ENCODE measurements at places on chromosomes 6 and 20.

DNA sequence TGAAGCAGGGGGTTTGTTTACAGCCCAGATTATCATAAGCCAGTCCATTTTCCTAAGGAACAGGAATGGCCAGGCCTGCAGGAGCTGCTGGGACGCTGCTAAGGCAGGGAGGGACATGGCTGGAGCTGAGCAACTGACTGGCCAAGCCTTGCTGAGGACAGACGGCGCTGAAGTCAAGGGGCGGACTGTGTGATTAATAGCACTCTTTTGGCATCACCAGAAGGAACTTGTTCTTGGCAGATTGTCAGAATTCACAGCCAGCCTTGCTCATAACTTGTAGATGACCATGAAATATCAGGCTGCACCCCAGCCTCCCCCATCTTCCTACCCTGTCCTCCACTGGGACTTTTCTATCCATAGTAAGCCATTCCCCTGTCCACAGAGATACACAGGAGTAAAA is 218.8 kb upstream of the RNF24 start:
- DNase-seq, result no peak

DNA sequence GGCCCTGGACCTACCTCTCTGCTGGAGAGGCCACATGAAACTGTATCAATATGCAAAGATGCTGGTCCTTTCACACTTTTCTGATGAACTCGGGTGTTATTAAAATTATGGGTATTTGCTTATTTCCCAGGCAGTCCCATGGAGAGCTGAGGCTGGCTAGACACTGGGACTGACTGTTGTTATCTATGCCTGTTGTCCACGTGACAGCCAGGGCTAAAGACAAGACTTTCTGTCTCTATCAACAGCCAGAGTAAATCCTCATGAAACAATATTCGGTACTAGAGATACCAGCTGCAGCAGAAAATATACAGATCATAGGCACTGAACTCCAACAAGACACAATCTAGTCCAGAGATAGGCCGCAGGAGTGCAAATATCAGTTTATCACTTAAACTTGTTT is 236.4 kb downstream of the FOXA2 start:
- DNase-seq, result no peak

DNA sequence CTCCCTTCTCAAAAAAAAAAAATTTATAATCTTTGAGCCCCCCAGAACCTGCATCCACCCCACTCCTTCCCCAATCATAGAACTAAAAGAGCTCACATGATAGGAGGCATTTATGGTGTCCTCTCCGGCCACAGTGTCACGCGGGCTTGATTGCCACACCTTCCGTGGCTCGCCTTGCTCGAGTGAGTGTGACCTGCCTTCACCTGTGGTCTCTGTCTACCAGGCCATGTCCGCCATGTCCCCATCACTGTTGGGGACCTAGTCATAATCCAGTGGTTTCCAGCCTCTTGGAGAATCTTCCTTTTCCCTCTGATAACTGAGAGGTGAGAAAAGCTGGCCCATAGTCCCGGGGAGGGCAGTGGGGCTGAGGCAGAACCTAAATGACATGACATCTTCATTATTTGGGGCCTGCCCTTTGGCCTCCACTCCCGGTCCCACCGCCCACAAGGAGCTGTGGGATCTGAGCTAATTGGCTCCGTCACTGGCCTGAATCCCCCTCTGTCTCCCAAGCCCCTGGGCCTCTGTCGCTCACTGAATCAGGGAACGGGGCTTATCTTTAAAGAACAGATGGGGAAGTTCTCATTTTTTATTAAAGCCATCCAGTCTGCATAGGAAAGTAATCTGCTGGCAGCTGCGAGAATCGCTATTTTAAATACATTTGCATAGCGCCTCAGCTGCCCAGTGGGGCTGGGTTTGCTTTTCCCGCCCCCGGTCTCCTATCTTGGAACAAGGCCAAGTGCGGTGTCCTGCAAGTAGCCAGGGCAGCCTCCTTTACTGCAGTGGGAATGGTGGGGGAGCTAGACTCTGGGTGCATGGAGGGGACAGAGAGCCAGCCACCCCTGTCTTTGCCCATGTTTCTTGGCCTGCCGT is 197.6 kb upstream of the PMEPA1 start:
- no peak for DNase-seq

- no peak for DNase-seq
Measured at GRCh38 chr20:24960302-24960801, 11.3 kb downstream of the CST7 start.

GRCh38 chr6:115677198-115677597 is 383.5 kb downstream of the FRK start:
- DNase-seq, result no peak

DNA sequence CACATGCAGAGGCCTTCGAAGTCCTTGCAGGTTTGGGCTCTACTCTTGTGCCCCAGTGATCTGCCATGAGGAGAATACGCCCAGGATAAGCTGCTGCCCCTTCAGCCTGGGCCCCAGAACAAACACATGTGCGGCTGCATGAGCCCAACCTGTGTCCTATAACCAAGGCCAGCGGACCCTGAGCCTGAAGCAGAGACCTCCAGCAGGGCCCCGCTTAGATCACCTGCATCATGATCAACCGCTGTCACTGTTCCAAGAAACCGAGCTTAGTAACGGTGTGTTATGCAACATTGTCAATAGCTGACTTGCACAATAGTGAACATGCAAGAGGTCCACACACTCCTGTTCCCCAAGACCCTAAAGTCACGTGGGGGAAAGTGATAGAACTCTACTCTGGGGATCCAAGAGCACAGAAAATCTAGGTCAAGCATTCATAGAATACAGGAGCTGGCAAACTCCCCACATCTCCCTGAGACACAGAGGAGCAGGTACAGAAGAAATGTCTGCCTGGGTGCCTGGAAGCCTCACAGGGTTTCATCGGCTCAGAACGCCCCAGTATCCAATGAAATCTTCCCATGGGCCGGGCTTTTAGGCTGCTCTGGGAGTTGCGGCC is 136.2 kb downstream of the BMP7 start:
- DNase-seq, result no peak

GRCh38 chr6:72911463-72912155 is 289.7 kb downstream of the KCNQ5 start:
- DNase-seq, result no peak

- no peak for DNase-seq
Measured at GRCh38 chr20:48187851-48188250, 402.6 kb upstream of the SULF2 start.

DNA sequence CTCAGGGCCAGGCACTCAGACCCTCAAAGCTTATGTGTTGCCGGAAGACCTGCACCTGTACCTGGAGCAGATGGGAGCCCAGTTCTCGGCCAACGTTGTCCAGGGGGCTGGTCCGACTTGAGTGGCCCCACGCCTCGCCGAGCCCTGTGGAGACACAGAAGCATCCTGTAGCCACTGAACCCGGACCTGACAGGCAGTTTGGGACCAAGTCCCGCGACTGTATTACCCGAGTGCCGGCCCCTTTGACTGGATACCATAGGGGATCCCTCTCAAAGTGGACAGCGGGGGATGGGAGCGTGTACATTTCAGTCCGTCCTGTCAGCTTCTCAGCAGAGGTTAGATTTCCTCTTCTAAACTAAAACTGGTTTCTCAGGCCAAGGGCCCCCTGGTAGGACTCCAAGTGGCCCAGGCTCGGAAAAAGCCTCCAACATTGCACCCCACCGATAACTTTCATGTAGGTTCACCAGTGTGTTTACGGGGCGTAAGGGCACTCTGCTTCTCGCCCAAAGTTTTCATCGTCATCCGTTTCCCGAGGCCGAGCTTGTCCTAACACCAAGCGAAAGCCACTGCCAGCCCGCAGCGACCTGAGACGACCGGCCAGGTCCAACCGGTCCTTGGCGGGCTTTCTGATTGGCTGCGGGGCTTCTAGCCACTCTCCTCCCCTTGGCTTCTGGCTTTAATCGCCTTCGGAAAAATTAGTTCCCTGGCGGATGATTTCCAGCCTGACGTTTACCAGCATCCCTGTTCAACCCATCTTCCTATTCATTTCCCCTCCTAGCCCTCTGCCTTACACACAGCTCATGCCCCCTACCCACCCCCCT is 10.8 kb downstream of the SIM1 start:
- DNase-seq, result no peak

GRCh38 chr20:63579017-63579694 is 5.1 kb upstream of the HELZ2 start:
- no peak for DNase-seq

DNA sequence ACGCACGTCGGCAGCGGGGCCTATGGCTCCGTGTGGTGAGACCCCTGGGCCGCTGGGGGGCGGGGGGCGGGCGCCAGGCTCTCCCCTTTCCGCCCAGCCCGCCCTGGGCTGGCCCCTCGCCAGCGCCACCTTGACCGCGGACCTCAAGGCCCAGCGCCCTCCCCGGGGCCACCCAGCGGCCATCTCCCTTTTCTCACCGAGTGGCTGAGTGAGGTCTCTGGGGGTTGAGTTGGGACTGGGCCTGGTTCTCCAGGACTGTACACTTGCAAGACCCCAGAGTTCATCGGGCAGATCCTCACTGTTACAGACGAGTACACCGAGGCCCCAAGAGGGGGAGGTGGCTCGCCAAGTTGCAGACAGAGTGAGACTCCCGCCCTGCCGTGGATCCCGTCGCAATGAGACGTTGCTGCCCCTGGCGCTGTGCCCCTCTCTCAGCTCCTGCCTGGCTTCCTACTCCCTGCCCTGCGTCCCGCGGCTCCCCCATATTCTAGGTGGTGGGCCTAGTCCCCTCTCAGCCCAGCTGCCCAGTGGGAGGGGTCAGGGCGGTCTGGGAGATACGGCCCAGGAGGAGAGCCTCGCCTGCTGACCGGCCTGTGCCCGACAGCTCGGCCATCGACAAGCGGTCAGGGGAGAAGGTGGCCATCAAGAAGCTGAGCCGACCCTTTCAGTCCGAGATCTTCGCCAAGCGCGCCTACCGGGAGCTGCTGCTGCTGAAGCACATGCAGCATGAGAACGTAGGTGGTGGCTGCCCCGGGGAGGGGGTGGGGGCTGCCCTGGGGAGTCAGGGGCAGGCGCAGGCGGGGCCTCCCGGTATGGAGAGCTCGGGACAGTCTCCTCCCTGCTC is 576 bp downstream of the MAPK13 start:
- no peak for DNase-seq

- no peak for DNase-seq
Measured at GRCh38 chr6:72936766-72937559, 288.3 kb downstream of the KHDC1L start.

- DNase-seq, result no peak
Measured at GRCh38 chr6:123677897-123678296, 41.1 kb upstream of the TRDN start.

GRCh38 chr6:37514321-37514771 is 14.7 kb upstream of the CCDC167 start:
- DNase-seq, result no peak

- no peak for DNase-seq
Measured at GRCh38 chr6:65501045-65501444, 206.0 kb downstream of the EYS start.

DNA sequence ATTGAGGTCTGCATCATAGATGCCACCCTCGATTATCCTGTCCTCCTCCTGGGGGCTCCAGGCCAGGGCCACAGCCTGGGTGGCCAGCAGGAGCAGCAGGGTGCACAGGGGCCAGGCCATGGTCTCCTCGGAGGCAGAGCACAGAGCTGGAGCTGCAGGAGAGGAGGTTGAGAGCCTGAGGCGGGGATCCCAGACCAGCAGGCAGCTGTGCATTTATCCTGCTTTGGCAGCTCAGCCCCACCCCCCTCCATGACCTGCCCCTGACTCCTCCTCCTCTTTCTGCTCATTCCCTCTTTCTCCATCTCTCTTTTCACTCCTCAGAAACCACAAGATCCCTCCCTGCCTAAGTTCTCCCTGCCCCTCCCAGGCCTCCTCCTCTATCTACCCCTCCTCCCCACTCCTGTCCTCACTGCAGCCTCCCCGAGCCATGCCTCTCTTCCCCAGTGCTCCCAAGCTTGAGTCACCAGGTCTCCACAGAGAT is at the start of gene CST2:
Gene CST2 (minus strand): TSS at position 189 of the 481 bp plus-strand sequence. CDS start 69 bp downstream, at position 120.
- DNase-seq, result no peak

DNA sequence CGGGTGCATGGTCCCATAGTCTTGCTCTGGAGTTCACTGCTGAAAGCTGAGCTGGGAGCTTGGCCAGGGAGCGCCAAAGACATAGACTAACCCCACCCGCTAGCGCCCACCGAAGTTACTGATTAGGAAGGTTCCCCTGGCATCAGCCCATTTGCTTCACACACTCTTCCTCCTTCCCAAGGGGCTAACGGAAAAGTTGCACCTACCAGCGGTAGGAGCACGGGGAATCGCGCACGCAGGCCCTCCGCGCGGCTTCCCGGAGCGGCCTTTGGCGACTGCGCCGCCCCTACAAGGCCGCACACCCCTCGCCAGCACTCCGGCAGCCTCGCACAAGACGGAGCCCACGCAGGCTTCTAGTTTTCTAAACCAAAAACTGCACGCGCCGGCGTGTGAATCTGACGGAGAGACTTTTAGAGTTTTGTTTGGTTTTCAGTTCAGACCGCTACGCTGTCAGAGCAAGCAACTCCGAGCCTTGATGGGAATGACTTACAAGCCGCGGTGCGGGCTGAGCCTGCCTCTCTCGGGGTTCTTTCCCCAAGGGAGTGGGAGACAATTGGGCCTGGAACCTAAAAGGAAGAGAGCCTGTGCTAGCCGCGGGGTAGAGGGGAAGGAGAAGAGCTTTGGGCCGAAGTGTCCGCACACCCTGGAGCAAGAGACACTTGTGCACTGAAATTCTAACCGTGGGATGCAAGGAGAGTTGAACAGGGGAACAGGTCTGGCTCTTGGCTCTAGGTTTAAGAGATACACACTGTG is 891 bp upstream of the POU3F2 start:
- DNase-seq, result no peak

GRCh38 chr6:26197933-26198721 is 110.9 kb downstream of the HFE start:
- DNase-seq, result no peak

GRCh38 chr20:32476684-32477593 is 108.2 kb downstream of the NOL4L start:
- no peak for DNase-seq

DNA sequence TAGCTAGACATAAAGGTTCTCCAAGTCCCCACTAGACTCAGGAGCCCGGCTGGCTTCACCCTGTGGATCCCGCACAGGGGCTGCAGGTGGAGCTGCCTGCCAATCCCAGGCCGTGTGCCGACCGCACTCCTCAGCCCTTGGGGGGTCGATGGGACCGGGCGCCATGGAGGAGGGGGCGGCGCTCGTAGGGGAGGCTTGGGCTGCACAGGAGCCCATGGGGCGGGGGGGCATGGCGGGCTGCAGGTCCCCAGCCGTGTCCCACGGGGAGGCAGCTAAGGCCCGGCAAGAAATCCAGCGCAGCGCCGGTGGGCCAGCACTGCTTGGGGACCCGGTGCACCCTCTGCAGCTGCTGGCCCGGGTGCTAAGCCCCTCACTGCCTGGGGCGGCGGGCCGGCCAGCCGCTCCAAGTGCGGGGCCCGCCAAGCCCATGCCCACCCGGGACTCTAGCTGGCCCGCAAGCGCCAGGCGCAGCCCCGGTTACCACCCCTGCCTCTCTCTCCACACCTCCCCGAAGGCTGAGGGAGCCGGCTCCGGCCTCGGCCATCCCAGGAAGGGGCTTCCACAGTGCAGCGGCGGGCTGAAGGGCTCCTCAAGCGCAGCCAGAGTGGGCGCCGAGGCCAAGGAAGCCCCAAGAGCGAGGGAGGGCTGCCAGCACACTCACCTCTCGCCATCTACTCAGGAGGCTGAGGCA is 26.5 kb upstream of the ID1 start:
- no peak for DNase-seq
